ENCODE measurements at places on chromosomes 5 and 9.

GRCh38 chr5:176355400-176356178, 6.0 kb downstream of the KIAA1191 start:
- peaks cover 67% of the 10 kb centered on the region for H3K36me3 ChIP-seq
- peaks cover 10% of the 10 kb centered on the region for H3K4me1 ChIP-seq
- no peak overlapping the region for H3K4me3 ChIP-seq
- DNase-seq: no peak
- no peaks in the 10 kb centered on the region for H3K27me3 ChIP-seq

DNA sequence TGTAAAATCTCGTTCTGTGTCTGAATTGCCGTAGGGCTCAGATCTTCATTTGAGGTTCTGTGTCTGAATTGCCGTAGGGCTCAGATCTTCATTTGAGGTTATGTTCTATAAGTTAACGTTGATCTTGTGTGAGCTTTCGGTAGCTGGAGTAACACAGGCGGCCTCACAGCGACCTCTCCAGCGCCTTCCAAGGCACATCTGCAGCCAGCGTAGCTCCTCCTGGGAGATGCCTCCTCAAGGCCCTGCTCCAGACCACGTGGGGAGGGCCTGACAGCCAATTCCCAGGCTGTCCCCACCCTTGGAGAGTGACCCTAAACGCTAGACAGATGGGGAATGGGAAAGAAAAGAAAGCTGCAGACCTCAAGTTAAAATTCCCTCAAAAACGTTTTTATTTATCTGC, 8.7 kb upstream of the AHRR start:
- no peaks in the 10 kb centered on the region for H3K27me3 ChIP-seq
- H3K4me1 ChIP-seq: no peaks in the 10 kb centered on the region
- H3K36me3 ChIP-seq: peaks cover 30% of the 10 kb centered on the region

- H3K27me3 ChIP-seq: no peaks in the 10 kb centered on the region
- no peaks in the 10 kb centered on the region for H3K4me1 ChIP-seq
- no peak overlapping the region for H3K27ac ChIP-seq
- H3K4me3 ChIP-seq: no peak overlapping the region
- DNase-seq: no peak
These were observed 39.3 kb downstream of the DUSP1 start for GRCh38 chr5:172731680-172732074.

GRCh38 chr5:90793183-90793582, 234.6 kb downstream of the ADGRV1 start:
- no peak overlapping the region for H3K4me3 ChIP-seq
- no peaks in the 10 kb centered on the region for H3K36me3 ChIP-seq
- no peaks in the 10 kb centered on the region for H3K4me1 ChIP-seq
- no peaks in the 10 kb centered on the region for H3K27me3 ChIP-seq

DNA sequence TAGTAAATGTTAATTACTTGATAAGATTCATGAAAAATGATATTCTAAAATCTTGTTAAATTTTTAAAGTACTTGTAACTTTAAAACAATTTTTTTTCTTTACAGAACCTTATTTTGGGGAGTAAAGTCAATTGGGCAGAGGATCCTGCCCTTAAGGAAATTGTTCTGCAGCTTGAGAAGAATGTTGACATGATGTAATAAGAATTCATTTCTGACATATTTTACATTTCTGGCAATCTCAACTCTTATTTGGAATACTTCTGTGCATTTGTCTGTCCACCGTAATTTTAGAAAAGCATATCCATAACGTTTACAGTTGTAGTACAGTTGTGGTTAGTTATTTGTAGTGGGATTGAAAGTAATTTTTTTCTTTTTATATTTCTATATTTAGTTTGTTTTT, 20.2 kb downstream of the CENPH start:
- no peak overlapping the region for H3K27ac ChIP-seq
- H3K36me3 ChIP-seq: no peaks in the 10 kb centered on the region
- H3K4me3 ChIP-seq: no peak overlapping the region
- H3K27me3 ChIP-seq: no peaks in the 10 kb centered on the region
- no peaks in the 10 kb centered on the region for H3K4me1 ChIP-seq

DNA sequence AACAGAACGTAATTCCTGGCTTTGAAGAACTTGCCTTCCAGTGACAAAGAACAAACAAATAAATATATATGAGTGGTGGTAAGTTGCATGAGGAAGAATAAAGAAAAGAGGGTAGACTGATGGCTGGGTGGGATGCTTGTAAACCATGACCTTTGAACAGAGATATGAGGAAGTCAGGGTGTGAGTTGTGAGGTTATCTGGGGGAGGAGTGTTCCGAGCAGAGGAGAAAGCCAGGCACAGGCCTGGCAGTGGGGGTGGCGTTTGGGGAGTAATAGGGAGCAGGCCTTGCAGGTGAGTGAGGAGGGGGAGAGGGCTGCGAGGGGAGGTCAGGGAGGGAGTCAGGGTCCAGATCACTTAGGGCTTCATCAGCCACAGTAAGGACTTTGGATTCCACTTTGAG, 213.4 kb downstream of the PTTG1 start:
- no peak for DNase-seq
- H3K4me1 ChIP-seq: no peaks in the 10 kb centered on the region
- H3K4me3 ChIP-seq: no peak overlapping the region
- no peak overlapping the region for H3K27ac ChIP-seq
- no peaks in the 10 kb centered on the region for H3K36me3 ChIP-seq

DNA sequence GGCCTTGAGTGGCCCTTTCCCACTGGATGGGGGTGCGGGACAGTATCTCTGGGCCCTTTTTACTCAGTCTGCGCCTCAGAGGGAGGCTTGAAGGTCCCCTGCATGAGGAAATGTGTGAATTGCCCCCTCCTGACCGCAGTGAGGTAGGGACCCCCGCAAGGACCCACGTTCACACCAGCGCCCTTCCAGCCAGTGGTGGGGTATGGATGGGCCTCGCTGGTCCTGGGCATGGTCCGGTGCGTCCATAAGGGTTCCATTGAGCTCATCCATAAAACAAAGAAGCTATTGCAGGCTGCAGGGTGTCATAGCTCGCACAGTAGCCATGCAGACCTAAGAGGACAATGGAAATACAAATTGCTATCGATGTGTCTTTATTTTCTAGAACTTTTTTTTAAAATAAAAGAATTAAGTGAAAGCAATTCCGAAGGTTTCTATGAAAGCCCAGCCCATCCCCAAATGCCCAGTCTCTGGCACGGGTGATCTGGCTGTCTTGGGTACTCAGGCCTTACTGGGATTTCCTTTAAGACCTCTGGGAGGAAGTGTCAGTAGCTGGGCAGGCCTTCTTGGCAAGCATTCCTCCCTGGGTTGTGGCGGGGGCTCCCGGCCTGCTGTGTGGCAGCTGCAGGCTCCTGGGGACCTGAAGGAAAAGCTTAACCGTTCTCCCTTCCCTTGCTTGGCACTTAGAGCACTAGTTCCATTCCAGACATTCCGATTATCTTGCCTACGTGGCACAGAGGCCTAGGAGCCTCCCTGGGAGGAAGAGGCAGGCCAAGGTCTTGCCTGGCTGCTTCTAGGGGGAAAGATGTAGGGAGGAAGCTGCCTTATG, 1.5 kb upstream of the SEMA5A start:
- DNase-seq: no peak
- no peak overlapping the region for H3K4me3 ChIP-seq
- H3K4me1 ChIP-seq: no peaks in the 10 kb centered on the region
- H3K36me3 ChIP-seq: no peaks in the 10 kb centered on the region
- H3K27me3 ChIP-seq: no peaks in the 10 kb centered on the region

GRCh38 chr9:121239851-121240250, 28.1 kb upstream of the GSN start:
- H3K4me3 ChIP-seq: no peak overlapping the region
- H3K36me3 ChIP-seq: no peaks in the 10 kb centered on the region
- no peak overlapping the region for H3K27ac ChIP-seq
- H3K4me1 ChIP-seq: no peaks in the 10 kb centered on the region
- no peaks in the 10 kb centered on the region for H3K27me3 ChIP-seq
- no peak for DNase-seq

GRCh38 chr9:86575137-86575536, 220.9 kb upstream of the TUT7 start:
- no peaks in the 10 kb centered on the region for H3K4me1 ChIP-seq
- no peaks in the 10 kb centered on the region for H3K27me3 ChIP-seq
- no peak overlapping the region for H3K27ac ChIP-seq
- H3K4me3 ChIP-seq: no peak overlapping the region
- no peaks in the 10 kb centered on the region for H3K36me3 ChIP-seq

GRCh38 chr5:113022661-113023060, 46.1 kb downstream of the DCP2 start:
- H3K4me3 ChIP-seq: no peak overlapping the region
- peaks cover 61% of the 10 kb centered on the region for H3K4me1 ChIP-seq
- H3K27ac ChIP-seq: no peak overlapping the region

DNA sequence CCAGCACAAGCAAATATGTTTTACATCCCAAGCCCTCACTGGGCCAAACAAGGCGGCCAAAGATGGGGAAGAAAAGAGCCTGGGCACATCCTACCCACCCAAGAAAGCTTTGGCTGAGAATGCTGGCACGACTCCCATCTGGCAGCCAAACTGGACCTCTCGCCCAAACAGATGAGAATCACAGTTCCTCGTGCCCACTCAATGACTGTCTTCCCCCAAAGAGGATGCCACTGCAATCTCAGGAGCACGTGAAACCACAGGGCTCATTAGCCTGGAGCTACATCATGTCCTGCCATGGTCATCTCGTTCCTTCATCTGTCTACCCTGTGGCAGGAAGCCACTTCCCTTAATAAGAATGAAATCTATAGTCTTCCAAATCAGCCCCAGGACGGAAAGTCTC, 536.8 kb downstream of the BNC2 start:
- no peaks in the 10 kb centered on the region for H3K4me1 ChIP-seq
- no peaks in the 10 kb centered on the region for H3K27me3 ChIP-seq
- no peak overlapping the region for H3K27ac ChIP-seq
- H3K36me3 ChIP-seq: no peaks in the 10 kb centered on the region
- H3K4me3 ChIP-seq: no peak overlapping the region
- DNase-seq: no peak

GRCh38 chr5:87541676-87542075, 128.9 kb upstream of the CCNH start:
- H3K36me3 ChIP-seq: no peaks in the 10 kb centered on the region
- DNase-seq: no peak
- no peak overlapping the region for H3K4me3 ChIP-seq

DNA sequence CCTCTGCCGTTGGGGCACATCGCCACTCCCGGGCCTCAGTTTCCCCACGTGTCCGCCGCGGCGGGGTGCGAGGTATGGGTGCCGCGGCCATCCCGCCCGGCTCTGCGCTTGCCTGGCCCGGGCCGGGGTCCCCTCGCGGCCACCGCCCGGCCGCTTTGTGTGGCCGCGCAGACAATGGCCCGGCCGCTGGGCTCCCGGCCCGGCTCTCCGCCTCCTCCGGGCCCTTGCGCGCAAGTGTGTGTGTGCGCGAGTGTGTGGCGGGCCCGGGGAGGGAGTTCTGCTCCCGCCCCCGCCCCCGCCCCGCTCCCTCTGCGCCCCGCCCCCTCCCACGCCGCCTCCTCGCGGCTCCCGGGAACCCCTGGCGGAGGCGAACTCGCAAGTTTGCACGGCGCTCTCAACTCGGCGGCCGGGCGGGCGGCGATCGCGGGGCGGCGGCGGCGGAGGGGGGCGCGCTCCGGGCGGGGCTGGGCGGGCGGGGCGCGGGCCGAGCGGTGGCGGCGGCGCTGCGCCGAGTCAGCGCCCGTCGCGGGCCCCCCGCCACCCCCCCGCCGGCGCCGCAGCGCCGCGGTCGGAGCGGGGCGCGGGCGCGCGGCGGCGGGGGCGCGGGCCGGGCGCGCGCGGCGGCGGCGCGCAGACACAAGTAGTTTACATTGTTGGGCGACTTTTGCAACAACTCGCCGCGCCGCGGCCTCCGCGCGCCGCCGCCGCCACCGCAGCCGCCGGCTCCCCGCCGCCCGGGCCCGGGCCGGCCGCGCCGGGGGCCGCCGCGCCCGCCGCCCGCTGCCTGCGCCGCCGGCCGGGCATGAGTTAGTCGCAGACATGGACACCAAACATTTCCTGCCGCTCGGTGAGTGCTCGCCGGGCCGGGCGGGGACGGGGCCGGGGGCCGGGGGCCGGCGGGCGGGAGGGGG, at the start of gene RXRA:
RXRA (plus strand) TSS at position 643 of the 911 bp plus-strand sequence; CDS start at position 820, 177 bp downstream.
- no peaks in the 10 kb centered on the region for H3K36me3 ChIP-seq
- peak; percentile 77 for DNase-seq
- H3K27ac ChIP-seq: peak within 1 kb of the TSS; percentile 59
- peak within 1 kb of the TSS; percentile 86 for H3K4me3 ChIP-seq

DNA sequence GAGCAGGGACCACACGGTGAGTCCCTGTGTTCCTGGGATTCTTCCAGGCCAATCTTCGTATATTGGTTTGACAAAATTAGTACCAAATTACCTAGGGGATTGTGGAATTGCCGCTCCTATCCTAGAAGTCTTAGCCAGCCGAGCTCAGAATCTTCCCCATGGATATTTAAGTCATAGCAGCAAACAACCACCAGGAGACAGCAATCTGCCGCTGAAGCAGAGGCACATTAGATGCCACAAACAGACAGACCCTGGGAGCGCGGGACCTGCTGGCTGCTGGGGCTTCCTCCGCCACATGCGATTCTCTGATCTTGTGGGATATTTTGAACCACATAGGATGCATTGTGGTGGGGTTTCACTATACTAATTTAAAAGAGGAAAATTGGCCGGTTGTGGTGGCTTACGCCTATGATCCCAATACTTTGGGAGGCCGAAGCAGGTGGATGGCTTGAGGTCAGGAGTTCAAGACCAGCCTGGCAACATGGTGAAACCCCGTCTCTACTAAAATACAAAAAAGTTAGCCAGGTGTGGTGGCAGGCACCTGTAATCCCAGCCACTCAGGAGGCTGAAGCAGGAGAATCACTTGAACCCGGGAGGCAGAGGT, 31.7 kb upstream of the ZBTB43 start:
- no peaks in the 10 kb centered on the region for H3K4me1 ChIP-seq
- H3K4me3 ChIP-seq: no peak overlapping the region
- H3K27ac ChIP-seq: no peak overlapping the region

DNA sequence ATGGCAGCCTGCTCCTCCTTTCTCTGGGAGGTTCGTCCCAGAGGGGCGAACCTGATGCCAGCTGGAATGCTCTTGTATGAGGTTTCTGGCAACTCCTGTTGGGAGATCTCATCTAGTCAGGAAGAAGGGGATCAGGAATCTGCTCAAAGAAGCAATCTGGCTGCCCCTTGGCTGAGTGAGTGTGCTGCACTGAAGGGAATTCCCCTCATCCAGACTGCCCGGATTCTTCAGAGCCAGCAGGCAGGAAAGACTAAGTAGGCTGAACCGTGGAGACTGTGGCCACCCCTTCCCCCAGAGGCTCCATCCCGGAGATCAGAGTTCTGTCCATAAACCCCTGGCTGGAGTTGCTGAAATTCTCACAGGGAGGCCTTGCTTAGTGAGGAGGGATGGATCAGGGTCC, 476.0 kb downstream of the CSNK1G3 start:
- H3K4me3 ChIP-seq: no peak overlapping the region
- no peaks in the 10 kb centered on the region for H3K4me1 ChIP-seq
- no peaks in the 10 kb centered on the region for H3K36me3 ChIP-seq
- H3K27me3 ChIP-seq: no peaks in the 10 kb centered on the region
- no peak overlapping the region for H3K27ac ChIP-seq

DNA sequence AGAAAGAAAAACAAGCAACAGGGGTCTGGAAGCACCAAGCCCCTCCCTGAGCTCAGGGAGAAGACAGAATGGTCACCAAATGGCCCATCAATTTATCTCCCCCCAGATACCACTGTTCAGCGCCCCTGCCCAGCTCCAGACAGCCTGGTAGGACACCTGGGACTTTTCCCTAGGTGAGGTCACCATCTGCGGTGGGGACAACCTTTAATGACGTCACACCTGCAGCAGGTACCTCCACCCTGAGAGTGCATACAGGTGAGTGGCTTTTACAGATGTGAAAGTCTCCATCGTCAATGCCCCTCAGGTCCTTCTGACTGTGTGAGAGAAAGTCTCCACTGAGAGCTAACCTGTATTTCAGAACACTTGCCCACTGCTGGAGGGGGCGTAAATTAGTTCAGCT, 34.3 kb upstream of the LAMC3 start:
- H3K4me1 ChIP-seq: no peaks in the 10 kb centered on the region
- no peak for DNase-seq
- peaks cover 39% of the 10 kb centered on the region for H3K27me3 ChIP-seq
- no peak overlapping the region for H3K4me3 ChIP-seq
